Myocyte (in vitro differentiated cells): ENCODE measurements at places on chromosomes 2 and 18. TPM values are rescaled to one million over a fixed set of nuclear protein-coding genes. Genes with fewer than 3 reads are reported as not detected.
A peak's percentile ranks its signal among the peaks of the same experiment; 100 is the strongest.

Gene SALL3
- not detected in 2 replicates for total RNA-seq

Gene TTN
- 1,034 and 1,448 TPM in 2 replicates for total RNA-seq

Gene USP37
- total RNA-seq = 9.8 and 16.8 TPM in 2 replicates

Gene IL1RL1
- not detected in 2 replicates for total RNA-seq

Gene LRRTM1
- total RNA-seq = not detected in 2 replicates

Gene LAMA3
- total RNA-seq = 1.2 and 2.8 TPM in 2 replicates

Gene GPR45
- total RNA-seq = not detected in 2 replicates

DNA sequence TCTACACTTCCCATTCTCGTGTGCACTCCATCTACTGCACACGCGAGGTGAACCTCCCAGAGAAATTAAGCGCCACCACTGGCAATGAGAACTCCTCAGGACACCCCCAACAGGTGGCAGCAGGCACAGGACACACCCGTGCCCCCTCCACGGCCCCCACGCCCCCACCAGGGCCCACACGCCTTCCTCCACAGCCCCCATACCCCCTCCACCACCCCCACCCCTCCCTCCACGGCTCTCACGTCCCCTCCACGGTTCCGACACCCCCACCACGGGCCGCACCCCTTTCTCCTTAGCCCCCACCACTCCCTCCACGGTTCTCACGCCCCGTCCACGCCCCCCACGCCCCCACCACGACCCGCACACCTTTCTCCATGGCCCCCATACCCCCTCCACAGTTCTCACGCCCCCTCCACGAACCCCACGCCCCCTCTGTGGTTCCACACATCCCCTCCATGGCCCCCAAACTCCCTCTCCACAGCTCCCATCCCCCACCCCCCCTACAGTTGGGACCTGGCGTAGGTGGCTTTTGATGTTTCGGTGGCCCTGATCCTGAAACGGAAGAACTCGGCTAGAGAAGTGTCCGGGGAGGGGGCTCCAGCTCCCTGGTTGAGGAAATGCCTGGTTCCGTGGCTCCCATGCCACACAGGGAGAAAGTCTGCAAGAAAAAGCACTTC is 110.8 kb downstream of the ZNF516 start:
- DNase-seq = no peak

DNA sequence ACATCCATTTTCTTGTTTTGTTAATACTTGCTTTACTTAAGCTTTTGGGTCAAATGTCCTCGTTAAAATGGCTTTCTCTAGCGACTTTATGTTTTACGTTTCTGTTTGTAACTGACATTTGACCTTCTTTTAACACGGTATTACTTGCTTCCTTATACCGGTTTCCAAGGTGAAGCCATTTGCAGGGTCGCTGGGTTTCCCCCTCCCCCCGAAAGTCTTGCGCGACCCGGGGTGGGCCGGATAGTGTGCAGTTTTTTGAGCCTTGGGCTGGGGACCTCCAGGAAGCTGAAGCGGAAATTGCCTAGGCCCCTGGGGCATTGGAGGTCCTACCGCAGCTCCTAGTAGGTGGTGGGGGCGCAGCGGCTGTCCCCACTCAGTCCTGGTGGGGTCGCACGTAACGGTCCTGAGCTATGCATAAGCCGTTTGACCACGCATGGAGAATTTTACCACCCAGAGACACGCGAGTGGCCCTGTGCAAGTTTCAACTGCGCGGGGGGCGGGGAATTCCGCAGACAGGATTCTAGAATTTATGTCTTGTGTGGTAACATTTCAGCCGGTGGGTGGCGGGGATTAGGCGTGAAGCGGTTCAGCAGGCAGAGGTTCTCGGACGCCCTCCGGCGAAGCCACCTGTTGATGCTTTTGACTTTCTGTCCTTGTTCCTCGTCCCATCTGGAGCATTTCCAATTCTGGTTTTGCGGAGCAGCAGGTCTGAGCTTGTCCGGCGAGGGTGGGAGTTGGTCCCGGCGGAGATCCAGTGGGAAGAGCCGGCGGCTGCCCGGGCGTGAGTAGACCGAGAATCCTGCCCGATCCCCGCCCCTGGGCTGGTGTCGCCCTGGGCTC is 2.4 kb downstream of the CFLAR start:
- peak; percentile 96 for DNase-seq

DNA sequence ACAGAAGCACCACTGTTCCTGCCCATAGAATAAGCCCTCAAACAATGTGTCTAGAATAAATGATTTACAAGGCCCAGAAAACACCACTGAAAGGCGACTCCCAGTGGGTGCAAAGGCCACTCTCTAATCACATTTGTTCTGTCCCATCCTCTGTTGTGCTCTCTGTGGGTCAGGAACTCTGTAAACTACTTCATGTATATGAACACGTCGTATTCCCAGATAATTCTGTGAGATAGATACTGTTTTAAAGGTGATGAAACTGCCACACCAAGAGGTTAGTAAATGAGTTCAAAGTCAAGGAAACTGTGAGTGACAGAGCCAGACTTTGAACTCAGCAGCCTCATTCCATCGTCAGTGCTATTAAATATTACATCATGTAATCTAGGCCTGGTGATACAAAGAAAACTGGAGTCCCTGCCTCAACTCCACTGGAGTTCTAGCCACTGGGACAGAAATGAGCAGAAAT is 269.7 kb upstream of the DCC start:
- DNase-seq = no peak

DNA sequence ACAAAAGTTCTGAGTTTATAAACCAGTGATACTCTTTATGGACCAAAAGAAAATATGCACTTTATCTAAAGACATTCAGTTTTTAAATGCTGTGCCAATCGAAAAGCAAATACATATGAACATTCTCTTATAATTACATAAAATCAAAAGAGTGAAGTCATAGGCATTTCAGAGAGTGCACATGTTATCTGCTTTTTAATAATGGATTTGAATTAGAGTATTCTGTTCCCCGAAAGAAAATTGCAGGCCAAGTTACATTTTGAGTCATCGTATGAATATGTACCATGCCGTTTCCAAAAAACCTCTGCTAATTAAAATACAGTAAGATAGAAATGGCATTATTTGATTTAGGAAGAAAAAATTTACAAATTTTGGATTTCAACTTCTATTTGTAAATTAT is 565.7 kb downstream of the ZEB2 start:
- no peak for DNase-seq

DNA sequence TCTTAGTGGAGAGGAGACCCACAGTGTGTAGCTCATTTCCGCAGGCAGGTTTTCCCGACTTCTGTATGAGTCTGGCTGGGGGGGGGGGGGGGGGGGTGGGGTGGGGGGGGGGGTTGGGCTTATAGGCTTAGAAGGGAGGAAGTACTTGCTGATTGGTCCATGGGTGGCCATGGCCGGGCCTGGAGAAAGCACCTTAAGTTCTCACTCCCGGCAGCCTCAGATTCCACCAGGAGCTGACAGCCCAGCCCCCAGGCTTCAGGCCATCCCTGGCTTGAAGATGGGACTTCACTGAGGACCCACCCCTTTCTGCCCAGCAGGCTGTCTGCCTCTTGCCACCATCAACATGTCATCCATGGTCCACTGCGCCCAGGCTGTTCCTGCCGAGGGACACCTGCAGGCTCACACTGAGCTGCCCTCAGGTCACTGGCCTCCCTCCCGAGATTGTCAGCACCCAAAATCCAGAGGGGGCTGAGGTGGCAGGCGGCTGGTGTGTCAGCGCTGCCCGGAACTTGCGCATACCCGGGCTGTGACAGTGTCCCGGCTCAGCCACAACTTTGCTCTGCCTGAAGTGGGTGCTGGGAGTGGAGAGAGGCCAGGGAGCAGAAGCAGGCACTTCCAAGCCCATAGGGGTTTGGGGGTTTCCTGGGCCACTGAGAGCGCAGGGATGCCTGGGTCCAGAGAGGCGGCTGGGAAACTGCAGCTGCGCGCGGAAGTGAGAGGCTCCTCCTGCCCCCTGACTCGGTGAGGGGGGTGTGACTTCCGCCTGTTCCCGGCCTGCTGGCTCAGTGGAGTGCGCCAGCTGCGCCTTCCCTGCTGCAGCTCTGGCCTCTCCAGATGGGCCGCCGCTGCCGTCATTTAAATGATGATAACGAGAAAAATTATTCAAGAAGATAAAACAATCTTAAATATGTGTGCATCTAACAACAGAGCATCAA is 256.1 kb downstream of the RPRM start:
- DNase-seq = no peak

DNA sequence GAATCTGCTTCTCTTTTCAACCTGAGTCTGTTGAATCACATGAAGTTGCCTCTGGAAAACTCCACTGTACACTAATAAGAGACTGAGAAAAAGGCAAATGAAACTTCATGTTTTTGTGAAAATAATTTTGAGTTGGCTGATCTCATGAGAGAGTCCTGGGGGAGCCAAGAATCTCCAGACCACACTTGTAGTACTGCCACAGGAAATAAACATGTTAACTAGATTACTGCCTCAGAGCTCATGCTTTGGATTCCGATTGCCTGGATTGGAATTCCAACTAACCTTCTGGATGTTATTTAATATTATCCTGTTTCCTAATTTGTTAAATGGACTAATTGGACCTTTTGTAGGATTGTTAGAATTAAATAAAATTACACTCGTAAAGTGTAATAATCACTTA is 25.2 kb downstream of the NUP35 start:
- DNase-seq = peak; percentile 50

DNA sequence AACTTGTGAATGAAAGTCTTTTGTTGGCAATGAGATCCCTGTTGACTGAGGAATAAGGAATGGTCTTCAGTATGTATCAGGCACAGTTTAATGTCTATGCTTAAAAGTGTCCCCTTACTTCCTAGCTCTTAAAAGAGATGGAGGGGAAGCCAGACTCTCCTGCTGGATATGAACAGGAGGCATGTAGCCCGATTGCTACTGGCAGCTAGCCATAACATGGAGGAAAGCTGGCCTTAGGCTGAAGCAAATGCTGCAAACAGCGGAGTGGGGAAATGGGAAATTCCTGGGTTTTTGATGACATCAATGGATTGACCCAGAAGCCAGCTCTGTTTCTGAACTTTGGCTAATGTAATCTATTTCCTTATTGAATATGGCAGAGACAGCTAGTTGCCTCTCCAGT is 266.1 kb downstream of the SLC4A3 start:
- DNase-seq = no peak

DNA sequence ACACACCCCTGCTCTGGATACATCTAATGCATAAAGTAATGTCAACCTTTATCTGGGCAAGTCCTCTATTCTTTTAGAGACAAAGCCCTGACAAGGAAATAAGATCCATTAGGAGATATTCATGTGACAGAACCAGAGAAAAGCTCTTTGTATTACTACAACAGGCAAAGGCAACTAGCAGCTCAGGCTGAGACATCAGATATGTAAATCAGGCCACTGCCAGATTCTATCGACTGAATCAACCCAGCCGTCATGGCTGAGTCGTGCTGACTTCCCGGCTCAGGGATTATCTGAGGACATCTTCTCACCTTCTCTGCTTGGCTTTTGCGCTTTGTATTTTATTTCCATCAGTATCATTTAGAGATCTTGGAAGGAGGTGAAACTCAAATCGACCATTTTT is 294.5 kb downstream of the PLCL1 start:
- no peak for DNase-seq

GRCh38 chr2:191757208-191757607 is 79.3 kb downstream of the NABP1 start:
- peak; percentile 23 for DNase-seq

DNA sequence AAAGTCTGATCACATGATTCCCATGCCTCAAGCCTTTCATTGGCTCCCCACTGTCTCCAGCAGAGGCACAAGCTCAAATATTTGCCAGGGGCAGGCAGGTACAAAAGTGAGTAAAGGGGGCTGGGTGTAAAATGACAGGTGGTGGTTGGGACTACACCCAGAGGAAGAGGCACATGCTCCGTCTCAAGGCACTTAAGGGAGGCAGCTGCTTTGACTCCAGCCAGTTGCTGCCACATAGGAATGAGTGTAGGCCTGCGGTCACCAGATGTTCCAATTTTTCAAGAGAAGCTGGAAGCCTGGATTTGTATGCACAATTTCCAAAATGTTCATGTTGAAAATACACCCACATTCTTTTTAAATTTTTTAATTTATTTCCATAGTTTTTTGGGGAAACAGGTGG is 164.4 kb downstream of the UPP2 start:
- DNase-seq = peak; percentile 42

DNA sequence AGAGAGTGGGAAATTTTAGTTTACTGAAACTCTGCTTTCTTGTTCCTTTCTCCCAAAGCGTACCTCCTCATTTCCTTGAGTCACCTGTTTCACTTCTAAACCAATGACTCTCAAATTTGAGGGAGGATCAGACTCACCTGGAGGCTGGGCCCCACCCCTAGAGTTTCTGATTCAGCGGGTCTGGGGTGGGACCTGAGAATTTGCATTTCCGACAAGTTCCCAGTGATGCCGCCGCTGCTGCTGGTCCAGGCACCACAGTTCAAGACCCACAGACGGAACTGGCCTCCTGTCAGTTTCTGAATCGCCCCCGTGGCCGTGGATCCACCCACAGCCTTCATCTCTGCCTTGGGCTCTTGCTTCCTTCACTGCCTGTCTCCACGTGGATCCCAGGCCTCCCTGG is 44.9 kb upstream of the PELI1 start:
- no peak for DNase-seq

DNA sequence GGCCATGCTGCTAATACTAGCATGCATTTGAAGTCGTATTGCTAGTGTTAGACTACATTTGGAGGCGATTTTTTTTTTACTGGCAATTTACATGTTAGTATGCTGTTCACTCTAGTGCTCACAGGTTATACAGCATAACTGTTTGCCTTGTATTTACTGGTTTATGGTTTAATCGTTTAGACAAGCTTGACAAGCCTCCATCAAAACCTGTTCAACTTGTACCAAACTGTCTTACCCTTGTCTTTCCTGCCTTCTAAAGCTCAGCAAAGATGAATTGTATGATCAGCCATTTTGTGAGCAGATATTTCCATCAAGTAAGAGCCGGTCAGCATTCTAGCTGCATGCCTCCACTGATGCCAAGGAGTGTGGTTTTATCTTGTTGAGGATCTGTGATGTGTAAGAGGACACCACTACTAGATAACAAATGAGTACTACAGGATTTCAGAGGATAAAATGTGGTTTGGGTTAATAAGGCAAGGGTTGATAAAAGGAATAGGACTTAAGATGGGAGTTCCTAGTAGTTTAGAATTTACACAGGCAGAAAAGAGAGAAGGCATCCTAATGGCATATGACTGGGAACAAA is 68.4 kb upstream of the ITM2C start:
- peak; percentile 77 for DNase-seq

DNA sequence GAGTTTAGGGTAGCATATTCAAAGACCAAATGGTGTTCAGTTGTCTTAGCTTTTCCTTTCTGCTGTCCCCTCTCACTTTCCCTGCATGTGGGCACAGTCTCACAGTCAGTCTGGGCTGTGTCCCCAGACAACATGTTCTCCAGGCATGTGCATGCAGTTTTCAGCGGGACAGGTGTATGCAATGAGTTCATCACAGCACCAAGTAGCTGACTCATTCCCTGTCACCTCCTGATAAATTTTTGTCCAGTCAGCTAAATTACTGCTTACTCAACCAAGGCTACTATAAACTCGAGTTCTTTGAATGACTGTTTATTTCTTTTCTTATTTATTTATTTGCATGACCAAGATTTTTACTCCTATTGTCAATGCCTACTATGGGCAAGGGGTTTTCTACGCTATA is 148.8 kb upstream of the CDH19 start:
- DNase-seq = no peak

DNA sequence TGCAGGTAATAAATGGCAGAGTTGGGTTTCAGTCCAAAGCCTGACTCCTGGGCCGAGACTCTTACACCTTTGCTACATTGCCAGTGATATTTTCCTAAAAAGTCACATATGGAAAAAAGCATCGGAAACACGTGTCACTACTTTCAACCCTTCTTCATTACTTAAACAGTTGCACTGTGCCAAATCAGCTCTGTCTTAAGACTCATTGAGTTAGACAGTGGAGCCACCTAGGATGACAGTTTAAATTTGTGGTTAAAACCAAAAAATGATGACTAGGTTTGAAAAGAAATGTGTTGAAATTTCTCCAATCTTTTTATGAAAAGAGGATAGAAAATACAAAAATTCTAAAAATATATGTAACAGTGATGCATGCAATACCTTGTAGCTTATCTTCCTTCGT is 97.5 kb downstream of the TMEM247 start:
- DNase-seq = no peak
